ENCODE measurements at places on chromosomes 5 and 9. TPM values are rescaled to one million over a fixed set of nuclear protein-coding genes. Genes with fewer than 3 reads are reported as not detected.

GRCh38 chr9:110521206-110521605 is 58.3 kb downstream of the SVEP1 start:
- DNase-seq: no peak

CATSPER3 gene
- total RNA-seq: not detected

NUP188 gene
- total RNA-seq: 75.5 TPM

DNA sequence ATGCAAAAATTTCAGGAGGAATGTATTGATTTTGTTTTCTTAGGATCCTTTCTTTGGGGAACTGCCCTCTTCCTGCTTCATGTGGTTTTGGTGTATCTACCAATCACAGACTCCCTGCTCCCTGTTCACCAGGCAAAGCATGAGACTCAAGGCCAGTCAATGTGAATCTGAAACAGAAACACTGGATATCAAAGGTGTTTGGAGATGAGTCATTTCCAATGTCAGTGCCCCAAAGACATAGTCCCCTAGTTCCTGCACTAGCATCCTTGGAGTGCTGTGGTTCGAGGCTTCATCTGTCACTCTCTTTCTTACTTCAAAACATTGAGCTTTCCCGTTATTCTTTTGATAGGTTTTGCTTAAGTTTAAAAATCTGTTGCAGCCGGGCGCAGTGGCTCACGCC is 8.1 kb downstream of the PPP3R2 start:
- DNase-seq: no peak

ABLIM3 gene
- 13.6 TPM for total RNA-seq

ENTREP1 gene
- not detected for total RNA-seq

DNA sequence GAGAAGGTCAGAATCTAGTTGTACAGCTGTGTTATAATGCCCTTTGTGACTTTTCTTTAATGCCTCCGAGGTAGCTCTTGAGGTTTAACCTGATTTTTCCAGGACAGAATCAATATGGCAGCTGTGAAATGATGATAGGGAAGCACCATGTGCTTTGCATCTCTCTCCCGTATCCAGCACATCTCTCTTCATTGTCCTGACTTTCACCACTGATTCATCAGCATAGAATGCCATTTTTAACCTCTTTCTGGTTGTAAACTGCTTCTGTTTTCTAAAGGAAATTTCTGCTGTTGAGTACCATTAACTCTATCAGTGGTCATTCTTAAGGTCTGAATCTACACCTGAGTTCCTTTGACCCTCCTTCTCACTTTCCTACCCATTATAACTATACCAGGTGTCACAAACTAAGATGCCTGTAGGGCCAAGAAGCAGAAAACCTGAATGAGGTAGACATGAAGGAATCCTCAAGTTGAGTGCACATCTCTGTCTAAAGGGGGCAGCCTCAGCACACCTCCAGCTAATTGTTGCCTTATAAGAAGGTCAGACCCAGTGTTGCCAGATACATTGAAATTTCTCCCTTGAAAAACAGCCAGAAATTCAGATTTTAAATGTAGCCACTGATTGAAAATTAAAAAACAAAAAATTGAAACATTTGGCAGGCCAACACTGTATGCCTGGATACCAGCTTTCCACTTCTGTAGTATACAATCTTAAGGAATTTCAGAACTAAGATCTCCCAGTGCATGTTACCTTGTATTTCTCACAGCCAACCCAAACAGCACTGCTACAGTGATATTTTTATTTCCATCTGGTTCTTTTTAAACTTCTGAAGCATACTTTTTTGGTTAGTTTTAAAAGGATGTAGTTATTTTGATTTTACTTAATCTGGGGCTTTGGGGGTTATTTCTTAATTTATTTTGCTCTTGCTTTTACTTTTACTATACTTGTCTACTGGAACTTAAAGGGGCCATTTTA is 35.8 kb upstream of the TLX3 start:
- peak; percentile 60 for DNase-seq

DNA sequence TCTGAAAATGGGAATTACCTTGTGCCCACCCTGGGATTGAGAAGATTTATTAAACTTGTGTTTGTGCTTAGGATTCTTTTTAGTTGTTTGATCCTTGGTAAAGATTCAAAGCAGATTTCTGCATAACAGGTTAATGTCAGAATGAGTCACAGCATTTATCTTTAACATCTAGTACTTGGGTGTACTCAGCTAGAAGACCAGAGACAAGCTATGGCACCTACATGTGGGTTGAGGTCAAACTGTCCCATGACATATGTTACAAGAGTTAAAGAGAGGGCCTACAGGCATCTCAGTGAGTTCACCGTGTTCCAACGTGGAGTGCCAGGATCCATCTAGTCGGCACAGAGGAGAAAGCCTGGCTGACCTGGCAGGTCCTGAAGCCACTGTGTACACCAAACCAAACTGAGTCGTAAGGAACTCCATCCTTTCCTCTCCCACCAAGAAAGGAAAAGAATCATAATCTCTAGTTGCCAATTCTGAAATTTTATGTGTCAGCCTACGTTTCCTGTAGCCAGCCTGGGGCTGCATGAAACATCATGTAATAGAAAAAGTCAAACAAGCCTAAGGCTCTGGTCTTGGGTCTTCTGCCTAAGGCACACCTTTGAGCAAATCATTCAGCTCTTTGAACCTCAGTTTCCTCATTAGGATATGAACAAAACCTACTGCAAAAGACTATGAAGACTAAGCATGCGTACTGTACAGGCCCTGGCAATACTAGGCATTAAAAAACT is 73.7 kb downstream of the RCL1 start:
- peak; percentile 52 for DNase-seq

- DNase-seq: peak; percentile 47
These were observed at the start of gene PCDHGA1 for GRCh38 chr5:141330299-141331080. TSS of gene PCDHGA1 (plus strand) at chr5:141330514.

SOHLH1 gene
- not detected for total RNA-seq

RC3H2 gene
- 23.8 TPM for total RNA-seq

DIRAS2 gene
- total RNA-seq: not detected

DNA sequence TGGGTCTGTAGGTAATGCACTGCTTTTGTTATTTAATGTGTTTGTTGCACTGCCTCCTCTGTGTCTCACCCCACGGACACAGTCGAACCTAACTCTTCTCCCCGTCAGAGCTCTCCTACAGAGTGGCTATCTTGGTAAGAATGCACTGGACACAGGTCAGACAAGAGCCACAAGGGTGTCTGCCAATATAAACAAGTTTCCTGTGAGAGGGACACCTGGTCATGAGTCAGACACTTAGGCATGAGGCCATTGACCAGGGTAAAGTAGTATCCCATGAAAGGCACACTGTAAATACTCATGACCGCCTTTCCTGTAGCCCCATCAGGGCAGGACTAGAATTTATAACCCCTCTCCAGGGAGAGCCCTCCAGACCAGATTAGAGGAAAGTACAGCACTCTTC is 115.5 kb downstream of the SLC12A2 start:
- peak; percentile 75 for DNase-seq

- no peak for DNase-seq
These were observed 174.6 kb upstream of the IL12B start for GRCh38 chr5:159504857-159505304.

SCGB3A2 gene
- total RNA-seq: not detected

GRCh38 chr5:80925931-80926330 is 34.2 kb upstream of the RASGRF2 start:
- no peak for DNase-seq

LCN2 gene
- total RNA-seq: 221 TPM

All from HT-29 (cell line).